Kasumi-1 (cell line): ENCODE measurements at places on chromosomes 3 and 15.

DNA sequence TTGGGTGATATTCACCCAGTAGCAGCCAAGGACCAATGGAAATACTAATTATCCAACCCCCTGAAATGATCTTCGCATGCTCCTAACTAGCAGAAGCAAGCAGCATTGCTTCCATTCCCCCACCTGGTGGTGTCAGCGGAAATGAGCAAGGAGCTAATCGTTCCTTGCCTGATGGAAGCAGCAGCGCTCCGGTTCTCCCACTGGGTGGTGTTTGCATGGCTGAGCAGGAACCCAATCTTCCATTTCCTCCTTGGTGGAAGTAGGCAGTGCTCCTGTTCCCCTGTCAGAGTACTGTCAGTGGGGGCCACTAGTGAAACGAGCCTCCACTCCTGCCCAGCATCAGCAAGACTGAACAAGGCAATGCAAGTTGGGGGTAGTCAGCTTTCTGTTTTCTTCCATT, 311.5 kb downstream of the CACNA2D3 start:
- DNase-seq: no peak

DNA sequence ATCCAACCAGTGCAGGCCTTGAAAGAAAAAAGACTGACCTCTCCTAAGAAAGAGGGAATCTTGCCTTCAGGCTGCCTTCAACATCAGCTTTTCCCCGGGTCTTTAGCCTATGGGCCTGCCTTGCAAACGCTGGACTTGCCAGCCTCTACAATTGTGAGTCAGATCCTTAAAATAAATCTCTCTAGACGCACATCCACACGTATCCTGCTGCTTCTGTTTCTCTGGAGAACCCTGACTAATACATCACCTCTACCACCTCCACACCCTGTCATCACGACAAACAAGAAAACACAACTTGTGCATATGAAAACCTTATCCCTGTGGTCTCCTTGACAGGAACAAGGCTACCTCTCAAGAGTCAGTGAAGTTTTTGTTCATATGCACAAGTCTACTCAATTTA, 11.8 kb downstream of the CYFIP1 start:
- DNase-seq: no peak

GRCh38 chr3:113097960-113098447, 107.2 kb downstream of the GTPBP8 start:
- DNase-seq: no peak

GRCh38 chr3:142999881-143000280, 1.5 kb upstream of the U2SURP start:
- DNase-seq: peak; percentile 4

- DNase-seq: no peak
Measured at GRCh38 chr3:24341668-24342067, 153.0 kb downstream of the THRB start.

DNA sequence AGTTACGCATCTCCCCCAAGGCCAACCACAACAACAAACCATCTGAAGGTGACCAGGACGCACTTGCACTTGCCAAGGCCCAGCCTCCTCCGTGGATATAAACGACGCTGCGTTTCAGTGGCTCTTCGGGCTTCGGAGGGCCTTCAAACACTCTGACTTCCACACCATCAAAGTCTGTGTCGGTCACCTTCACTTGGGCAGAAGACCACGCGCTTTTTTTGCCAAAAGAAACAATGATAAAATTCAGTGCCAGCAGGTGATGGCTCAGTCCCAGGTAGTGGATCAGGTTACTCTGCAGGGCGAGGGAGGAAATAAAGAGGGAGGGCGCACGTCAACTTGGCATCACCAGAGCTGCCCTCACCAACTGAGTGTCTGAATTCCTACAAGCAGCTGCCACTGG, 63.0 kb downstream of the NCEH1 start:
- DNase-seq: no peak

- DNase-seq: no peak
Measured at GRCh38 chr3:156356537-156357363, 198.2 kb downstream of the SSR3 start.

DNA sequence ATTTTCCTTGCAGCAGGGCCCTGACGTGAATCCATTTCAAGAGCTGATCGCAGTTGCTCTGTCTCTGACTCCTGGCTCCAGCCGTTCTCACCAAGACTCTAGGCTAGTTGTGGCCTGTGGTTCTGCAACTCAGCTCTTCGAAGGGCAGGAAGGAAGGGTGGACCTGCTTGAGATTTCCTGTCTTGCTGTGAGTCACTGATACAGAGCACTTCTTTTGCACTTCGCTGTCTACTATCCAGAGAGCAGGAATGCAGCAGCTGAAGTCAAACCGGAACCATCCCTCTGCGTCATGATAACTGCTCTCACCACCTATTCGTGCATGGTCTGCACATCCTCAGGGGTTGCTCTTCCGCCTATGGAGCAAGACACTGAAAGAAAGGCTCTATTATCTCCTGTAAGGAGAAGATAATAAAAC, 59.7 kb downstream of the RAP2B start:
- peak; percentile 99 for DNase-seq
